Ammon's horn (tissue), 1 donor: ENCODE measurements at places on chromosomes 7 and 10.

GRCh38 chr7:130521258-130521951 lies 29.5 kb downstream of the MEST start:
- DNase-seq, result no peak

DNA sequence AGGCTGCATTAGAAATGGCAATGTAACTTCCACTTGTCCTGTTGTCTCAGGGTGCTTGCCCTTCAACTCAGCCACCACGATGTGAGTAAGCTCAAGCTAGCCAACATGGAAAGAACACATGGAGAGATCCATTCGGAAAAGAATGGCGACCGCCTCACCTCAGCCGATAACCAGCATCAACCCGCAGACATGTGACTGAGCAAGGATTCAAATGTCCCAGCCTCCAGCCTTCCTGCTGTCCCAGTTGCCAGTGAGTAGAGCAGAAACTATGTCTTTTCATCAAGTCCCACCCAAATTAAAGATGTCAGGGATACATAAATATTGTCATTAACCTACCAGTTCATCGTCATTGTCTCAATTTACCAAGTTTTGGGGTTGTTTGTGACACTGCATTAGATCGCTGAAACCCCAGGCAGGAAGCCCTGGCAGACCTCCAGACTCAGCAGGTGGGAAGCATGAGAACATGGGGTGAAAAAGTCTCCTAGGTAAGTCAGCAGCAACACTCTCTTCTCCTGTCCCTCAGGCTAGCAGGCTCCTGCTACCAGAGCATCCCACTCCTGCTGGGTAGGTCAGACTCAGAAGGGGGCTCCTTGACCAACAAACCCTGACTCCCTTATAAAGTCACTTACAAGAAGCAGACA lies 67.0 kb downstream of the OSBPL3 start:
- DNase-seq, result no peak

GRCh38 chr7:2106924-2107323 lies 125.8 kb downstream of the MAD1L1 start:
- no peak for DNase-seq

GRCh38 chr10:125054669-125055268 lies 105.6 kb downstream of the CTBP2 start:
- no peak for DNase-seq

DNA sequence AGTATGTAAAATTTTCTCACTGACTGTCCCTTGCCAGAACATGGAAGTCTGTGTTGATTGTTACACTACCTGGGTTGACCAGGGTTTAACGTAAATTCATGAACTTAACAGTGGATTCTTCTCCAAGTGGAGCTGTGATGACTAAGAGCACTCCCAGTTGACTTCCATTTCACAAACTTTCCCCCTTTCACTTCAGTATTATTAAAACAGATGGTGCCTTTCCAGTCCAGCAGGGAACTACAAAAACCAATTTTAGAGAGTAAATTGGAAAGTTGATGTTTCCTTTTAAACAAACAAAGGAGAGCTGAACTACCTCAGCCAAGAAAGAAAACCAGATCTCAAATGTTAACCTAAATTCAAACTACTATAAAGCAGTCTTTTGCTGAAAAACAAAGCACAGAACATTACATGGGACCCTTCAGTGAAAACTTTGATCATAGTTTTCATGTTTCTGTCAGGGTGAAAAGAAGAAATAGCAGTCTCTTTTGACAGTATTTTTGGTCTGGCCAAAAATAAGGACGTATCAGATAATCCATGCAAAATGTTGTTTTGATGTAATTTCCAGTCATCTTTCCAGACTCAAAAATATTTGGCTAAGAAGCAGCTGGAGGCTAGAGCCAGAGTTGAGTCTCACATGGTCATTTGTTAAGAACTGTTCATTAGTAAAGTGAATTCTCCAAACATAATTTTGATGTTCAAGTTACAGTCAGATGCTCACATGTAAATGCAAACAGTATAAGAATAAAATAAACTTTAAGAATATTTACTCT lies 479.9 kb upstream of the AKR1E2 start:
- no peak for DNase-seq

GRCh38 chr10:98366062-98366530 lies 48.9 kb downstream of the PYROXD2 start:
- DNase-seq, result no peak

DNA sequence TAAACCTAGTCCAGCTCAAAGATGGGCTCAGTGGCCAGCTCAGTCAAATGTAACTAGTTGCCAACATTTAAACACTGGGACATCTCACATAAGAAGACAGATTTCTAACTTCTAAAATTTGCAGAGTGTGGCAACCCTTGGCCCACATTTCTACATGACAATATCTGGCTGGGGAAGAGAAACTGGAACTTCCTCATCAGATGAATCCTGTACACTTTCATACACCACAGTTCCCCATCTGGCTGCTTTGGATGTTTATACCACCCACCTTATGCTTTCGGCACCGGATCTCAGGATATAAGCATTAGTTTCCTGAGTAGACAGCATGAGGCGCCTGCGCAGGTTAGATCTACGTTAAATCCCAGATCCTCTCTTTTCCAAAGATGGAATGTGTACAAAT lies 199.3 kb downstream of the PRKG1 start:
- peak; percentile 50 for DNase-seq
